ENCODE measurements at places on chromosomes 1 and 21.

GRCh38 chr1:88751714-88752113 is 67.6 kb downstream of the PKN2 start:
- no peak for DNase-seq

DNA sequence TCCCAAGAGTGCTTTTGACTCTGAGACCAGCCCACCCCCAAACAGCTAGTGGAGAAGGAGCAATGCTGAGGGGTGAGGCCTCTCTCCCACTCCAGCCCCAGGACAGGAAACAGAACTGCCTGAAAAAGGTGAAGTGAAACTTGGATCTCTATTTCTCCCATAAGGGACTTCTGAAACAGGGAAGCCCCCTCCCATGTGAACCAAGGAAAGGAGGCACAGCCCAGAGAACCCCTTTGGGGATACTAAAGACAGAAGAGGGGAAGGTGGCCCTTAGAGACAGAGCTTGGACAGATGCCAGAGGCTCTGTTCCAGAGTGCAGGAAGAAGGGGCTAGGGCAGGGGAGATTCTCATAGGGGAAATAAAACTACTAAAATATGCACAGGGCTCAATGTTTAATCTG is 2.9 kb downstream of the TNFAIP8L2 start:
- no peak for DNase-seq

DNA sequence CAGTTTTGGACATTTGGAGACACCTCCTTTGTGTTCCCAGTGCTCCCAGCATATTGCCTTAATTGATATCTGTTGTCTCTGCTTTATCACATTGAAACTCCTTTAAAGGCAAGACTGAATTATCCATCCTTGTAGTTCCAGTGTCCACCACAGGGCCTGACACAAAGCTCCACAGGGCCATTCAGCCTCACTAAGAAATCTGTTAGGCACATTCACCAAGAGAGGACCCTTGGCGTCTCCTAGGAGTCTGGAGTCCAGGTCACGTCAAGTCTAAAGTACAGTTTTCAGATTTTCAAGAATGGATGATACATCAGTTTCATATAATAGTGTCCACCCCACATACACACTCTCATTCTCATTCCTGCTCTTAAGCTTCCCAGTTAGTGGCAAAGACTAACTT is 4.8 kb downstream of the ACP6 start:
- no peak for DNase-seq

DNA sequence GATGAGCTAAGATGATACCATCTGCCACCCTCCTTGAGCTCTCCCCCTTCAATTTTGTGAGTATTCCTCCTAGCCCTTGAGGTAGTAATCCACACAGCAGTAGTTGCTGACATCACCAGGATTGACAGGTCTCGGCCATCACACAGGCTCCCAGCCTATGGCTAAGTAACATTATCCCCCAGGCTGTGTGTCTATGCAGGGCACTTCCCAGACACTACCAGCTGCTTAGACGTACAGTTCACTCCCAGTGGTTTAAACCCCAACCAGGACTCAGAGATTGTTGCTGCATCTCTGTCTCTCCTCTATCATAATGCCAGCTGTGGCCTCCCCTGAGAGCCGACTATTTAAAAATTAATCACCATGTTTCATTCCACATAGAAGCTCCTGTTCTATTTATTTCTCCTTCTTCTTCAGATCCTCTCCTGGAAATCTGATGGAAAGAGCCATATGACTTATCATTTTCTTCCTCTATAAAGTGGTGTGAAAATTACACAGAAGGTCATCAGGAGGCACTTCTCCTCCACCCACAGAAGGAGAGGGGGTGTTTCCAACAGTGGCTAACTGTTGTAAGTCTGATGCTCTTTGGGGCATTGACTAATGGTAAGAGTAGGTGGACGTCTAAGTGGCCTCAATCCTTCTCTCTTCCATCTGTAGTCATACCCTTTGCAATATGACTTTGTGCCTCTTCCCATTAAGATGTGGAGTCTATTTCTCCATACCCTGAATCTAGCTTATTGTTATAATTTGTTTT is 396.3 kb downstream of the SETD4 start:
- no peak for DNase-seq

DNA sequence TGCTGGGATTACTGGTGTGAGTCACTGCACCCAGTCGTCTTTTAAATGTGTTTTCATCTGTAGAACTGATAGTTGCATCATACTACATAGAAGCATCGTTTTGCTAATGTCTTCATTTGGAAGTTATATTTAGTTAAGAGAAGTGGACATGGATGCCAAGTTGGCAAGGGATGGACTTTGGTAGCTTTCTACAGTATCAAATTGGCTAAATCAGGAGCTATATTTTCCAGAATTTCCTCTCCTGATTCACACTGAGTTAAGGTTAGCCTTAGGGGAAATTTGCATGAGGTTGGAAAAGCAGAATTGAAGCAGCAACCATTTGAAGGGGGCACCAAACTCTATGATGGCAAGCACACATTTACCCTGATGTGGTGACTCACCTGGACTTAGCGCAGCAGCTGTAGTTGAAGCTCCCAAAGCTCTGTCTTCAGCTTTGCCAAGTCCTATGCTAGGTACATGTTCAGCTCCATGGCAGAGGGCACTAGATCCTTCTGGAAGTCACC is 43.9 kb downstream of the DUSP10 start:
- no peak for DNase-seq

GRCh38 chr1:27332536-27333281 is 9.1 kb upstream of the SYTL1 start:
- no peak for DNase-seq

All from caudate nucleus (tissue), 63 donors.